Right ventricle myocardium superior (tissue), 1 donor: ENCODE measurements at places on chromosomes 2 and 18.

- peak; percentile 53 for DNase-seq
These were observed 256.8 kb downstream of the RNF152 start for GRCh38 chr18:61635901-61636528.

DNA sequence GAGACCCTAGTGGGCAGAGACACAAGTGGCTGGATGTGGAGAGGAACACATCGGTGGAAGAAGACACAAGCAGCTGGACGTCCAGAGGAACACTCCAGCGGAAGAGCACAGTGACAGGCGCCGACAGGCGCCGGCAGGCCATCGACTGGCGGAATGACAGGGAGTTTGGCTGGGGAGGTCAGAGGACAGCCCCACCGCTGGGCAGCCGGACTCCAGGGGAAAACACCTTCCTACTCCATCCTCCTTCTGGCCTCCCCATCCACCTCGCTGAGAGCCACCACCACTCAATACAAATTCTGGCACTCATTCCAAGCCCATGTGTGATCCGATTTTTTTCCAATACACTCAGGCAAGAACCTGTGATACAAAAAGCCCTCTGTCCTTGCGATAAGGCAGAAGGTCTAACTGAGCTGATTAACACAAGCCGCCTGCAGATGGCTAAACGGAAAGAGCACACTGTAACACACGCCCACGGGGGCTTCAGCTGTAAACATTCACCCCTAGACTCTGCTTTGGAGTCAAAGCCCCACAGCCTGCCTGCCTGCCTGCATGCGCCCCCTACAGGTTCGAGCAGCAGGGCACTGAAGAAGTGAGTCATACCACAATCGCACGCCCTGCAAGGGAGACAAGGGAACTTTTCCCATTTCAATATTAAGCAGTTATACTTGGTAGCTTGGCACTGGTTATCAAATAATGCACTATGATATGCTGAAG lies 50.2 kb upstream of the LRP1B start:
- no peak for DNase-seq

DNA sequence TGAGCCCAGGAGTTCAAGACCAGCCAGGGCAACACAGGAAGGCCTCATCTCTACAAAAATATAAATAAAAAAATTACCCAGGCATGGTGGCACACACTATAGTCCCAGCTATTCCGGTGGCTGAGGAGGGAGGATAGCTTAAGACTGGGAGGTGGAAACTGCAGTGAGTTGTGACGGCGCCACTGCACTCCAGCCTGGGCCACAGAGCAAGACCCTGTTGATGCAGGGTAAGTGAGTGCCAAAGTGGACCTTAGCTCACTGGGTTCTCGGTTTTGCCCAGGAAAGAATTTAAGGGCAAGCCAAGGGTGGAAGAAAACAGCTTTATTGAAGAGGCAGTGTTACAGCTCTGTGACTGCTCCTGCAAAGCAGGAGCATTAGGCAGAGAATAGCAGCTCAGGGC lies 6.9 kb upstream of the ERICH2 start:
- DNase-seq, result no peak

GRCh38 chr2:226207671-226208070 lies 591.9 kb downstream of the IRS1 start:
- no peak for DNase-seq

- DNase-seq, result no peak
These were observed 90.3 kb downstream of the SPATS2L start for GRCh38 chr2:200396781-200397242.

- no peak for DNase-seq
These were observed 1.4 kb upstream of the EHD3 start for GRCh38 chr2:31232586-31232985.

GRCh38 chr2:207571370-207571769 lies 41.6 kb downstream of the CREB1 start:
- DNase-seq, result no peak

- DNase-seq, result no peak
These were observed 112.6 kb downstream of the DDX1 start for GRCh38 chr2:15704086-15704787.
